Renal pelvis (tissue), 12 donors: ENCODE measurements at places on chromosomes 3 and 15.
A peak's percentile ranks its signal among the peaks of the same experiment; 100 is the strongest.

- DNase-seq, result no peak
These were observed 33.9 kb upstream of the CDCP1 start for GRCh38 chr3:45180051-45180450.

- no peak for DNase-seq
These were observed 433.2 kb upstream of the RASGRP1 start for GRCh38 chr15:38997841-38998240.

GRCh38 chr3:37190667-37191066, 16.3 kb upstream of the LRRFIP2 start:
- no peak for DNase-seq

- DNase-seq, result no peak
These were observed 87.7 kb upstream of the DPH6 start for GRCh38 chr15:35633677-35634076.

DNA sequence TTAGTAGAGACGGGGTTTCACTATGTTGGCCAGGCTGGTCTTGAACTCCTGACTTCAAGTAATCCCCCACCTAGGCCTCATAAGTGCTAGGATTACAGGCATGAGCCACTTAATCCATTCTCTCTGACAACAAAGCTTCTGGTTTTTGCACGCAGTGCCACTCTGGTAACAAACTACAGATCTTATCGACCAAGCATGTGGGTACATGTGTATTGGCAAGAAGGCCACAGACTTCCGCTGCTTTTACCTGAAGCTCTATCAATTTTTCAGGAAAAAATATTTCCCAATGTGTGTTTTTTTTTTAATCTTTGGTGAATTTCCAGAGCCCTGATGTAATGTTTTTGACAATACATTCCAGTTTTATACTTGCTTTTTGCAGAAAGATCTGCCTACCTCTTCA, 182.5 kb downstream of the PCCB start:
- DNase-seq, result no peak

GRCh38 chr15:71410347-71410746, 295.1 kb downstream of the THSD4 start:
- DNase-seq, result no peak

DNA sequence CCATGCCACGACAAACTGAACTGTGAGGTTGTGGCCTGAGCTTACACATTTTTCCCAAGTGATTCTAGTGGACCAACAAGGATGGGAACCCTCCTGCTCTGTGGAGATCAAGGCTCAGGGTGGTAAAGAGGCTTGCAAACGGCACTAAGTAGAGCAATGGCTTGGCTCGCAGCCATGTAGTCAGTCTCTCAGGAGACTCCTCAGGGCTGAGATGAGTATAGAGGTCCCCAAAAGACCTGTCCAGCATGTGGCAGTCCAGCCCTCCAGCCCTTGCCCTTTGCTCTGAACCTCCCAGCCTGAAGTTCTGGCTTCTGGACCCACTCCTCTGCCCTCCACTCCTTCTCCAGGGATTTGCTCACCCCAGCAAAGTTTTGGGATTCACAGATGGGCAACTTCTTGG, 8.3 kb upstream of the CAMP start:
- no peak for DNase-seq

GRCh38 chr15:68734881-68735280, 85.8 kb downstream of the ANP32A start:
- DNase-seq, result no peak

DNA sequence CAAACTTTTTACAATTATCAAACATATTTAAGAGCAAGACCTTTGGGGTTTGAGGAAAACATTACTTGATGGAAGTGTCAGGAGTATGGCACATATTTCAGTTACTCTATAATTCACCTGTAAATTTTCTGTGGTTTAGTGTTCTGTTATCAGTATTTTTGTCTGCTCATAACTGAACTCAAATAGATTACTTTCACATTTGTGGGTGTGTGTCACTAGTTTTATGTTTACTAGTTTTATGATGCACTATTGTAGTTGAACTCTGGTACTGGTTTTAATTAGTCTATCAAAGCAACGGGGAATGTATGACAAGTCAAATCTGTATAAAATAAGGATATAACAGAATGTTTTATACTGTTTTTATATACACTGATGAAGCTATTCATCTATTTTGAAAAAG, 27.2 kb downstream of the OXSM start:
- no peak for DNase-seq

GRCh38 chr15:39453620-39454019, 127.3 kb upstream of the THBS1 start:
- DNase-seq, result no peak

- no peak for DNase-seq
These were observed 973.8 kb downstream of the ROBO2 start for GRCh38 chr3:78013653-78014052.

DNA sequence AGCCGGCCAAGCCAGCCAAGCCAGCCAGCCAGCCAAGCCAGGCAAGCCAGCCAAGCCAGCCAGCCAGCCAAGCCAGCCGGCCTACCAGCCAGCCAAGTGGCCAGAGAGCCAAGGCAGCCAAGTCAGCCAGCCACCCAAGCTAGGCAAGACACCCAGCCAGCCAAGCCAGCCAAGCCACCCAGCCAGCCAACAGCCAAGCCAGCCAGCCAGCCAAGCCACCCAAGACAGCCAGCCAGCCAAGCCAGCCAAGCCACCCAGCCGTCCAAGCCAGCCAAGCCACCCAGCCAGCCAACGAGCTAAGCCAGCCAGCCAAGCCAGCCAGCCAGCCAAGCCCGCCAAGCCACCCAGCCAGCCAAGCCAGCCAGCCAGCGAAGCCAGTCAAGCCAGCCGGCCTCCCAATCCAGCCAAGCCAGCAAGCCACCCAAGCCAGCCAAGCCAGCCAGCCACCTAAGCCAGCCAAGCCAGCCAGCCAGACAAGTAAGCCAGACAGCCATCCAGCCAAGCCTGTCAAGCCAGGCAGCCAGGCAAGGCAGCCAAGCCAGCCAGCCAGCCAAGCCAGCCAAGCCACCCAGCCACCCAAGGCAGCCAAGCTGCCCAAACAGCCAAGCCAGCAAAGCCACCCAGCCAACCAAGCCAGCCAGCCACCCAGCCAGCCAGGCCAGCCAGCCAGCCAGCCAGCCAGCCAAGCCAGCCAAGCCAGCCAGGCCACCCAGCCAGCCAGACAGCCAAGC, 200.5 kb downstream of the GOLGA6L6 start:
- DNase-seq, result no peak

DNA sequence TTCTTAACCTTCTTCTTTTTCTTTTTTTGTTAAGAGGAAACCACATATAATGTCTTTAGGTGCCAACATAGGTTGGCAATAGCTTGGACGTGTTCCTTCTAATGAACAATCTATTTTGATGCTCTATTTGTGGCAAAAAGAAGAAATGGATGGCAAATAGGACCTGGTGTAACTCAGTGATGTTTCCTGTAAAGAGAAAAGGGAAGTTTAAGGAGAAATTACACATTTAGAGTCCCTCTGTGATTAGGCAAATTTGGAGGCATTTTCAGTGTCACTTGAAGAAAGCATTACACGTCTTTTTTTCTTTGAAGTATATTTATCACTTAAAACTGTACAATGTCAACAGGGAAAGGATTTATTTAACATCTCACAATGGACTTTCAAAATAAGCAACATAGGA, 327.1 kb downstream of the ZIC1 start:
- DNase-seq, result no peak

DNA sequence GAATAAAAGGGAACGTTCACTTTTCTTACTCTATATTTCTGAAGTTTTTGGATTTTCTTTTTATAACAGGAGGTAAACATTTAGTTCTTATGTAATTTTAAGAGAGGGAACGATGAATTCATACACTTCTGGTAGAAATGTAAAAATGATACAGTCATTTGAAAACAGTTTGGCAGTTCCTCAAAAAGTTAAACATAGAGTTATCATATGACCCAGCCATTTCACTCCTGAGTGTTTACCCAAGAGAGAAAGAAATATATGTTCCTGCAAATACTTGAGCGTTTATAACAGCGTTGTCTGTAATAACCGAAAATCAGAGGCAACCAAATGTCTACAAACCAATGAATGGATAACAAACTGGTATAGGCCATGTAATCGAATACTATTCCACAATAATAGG, 20.8 kb upstream of the CCR9 start:
- DNase-seq, result no peak

DNA sequence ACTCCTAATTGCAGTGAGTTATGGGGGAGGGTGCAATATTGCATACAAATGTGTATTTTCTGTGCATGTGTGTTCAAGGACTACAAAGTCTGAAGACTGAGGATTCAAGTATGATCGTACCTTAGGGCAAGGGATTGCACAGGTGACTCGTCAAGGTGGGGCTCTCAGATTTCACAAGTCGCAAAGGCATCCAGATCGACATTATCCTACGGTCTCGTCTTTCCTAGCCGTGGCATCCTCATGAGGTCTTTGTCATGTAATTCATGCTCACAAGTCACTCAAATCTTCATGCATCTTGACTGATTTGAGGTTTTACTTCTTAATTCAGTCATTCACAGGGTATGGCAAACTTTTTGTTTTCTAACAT, 191.4 kb upstream of the HES1 start:
- DNase-seq, result no peak

DNA sequence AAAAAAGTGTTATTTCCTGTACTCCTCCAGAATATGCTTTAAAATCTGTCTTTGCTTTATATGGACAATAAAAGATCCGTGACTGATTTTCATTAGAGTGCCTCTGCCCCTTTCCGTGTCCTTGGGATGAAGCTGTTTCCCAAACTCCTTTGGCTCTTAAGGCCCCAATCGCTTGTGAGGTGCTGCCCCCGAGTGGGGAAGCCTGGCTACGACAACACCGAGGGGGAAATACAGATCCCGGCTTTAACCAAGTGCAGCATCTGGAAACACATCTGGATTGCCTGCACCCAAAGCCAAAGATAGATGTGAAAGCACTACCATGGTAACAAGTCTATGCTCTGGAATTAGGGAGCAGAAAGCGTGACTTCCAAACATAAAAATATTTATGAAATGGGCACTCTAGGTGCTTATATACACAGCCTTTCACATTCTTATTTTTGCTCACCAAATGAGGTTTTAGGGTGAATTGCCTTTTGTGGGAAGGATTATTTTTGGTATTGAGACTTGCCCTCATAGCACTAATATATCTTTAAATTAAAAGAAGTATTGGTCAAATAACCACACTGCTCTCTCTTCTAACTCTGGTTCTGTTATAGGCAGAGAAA, 40.6 kb upstream of the ADCY5 start:
- DNase-seq, result peak; percentile 61

GRCh38 chr3:193761969-193762368, 169.0 kb downstream of the OPA1 start:
- no peak for DNase-seq

DNA sequence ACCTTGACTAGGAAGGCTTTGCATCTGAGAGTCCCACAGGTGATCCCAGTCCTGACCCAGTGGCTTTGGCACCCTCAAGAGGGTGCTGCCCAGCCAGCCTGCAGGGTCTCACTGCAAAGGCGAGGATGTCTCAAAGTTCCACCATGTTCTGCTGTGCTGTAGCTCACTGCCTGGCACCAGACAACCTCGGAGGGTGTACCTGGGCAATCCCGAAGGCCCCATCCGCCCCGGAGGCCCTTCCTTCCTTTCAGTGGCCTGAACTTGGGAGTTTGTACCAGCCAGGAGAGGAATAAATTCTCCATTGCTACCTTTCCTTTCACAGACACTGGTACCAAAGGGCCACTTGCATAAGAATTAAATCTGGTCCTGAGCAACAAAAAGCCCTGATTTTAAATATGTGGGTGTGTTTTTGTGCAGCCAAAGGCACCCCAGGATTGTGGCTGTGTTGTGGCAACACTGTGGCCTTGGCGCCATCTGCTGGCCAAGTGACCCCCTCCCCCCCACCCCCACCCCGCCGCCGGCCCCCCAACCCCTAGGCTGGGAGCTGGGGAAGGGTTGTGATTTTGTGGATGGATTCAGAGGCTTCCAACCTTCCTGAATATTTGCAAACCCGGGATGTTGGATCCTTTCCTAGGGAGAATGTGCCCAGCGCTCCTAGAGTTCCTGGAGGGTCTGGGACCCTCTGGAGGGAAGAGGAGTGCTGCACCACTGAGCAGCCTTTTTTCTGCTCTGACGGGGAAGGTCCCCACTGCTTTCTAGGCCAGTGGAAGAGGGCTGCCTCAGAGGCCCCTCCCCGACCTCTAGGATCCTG, 9.7 kb upstream of the PTPN23 start:
- no peak for DNase-seq

DNA sequence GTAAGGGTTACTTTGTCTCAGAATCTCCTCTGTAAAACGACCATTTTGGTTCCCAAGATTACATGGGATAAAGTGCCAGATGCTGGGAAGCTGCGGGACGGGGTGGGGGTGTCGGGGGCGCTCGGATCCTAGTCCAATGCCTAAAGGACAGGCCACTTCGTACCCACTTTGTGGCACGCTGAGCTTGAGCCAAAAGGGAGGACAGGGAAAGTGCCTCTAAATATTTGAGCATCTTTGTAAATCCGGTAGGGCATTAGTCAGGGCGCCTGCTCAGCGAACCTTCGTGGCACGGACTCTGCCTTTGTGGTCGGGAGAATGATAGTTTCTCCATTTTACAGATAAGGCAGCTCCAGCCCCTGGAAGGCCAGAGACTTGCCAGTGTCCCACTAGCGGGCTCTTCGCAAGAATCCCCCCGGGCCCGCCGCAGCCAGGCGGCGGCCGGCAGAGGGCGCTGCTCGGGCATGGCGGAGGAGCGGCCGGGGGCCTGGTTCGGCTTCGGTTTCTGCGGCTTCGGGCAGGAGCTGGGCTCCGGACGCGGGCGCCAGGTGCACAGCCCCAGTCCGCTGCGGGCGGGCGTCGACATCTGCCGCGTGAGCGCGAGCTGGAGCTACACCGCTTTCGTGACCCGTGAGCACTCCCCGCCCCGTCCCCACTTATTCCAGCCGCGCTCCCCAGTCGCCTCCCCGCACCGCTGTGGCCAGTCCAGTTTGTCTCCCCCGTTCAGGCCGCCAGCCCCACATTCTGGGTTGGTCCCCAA, 1.8 kb downstream of the RCCD1 start:
- DNase-seq, result peak; percentile 80

GRCh38 chr15:70262591-70263274, 165.0 kb upstream of the TLE3 start:
- DNase-seq, result no peak

GRCh38 chr15:71469413-71469812, 340.9 kb upstream of the NR2E3 start:
- no peak for DNase-seq

DNA sequence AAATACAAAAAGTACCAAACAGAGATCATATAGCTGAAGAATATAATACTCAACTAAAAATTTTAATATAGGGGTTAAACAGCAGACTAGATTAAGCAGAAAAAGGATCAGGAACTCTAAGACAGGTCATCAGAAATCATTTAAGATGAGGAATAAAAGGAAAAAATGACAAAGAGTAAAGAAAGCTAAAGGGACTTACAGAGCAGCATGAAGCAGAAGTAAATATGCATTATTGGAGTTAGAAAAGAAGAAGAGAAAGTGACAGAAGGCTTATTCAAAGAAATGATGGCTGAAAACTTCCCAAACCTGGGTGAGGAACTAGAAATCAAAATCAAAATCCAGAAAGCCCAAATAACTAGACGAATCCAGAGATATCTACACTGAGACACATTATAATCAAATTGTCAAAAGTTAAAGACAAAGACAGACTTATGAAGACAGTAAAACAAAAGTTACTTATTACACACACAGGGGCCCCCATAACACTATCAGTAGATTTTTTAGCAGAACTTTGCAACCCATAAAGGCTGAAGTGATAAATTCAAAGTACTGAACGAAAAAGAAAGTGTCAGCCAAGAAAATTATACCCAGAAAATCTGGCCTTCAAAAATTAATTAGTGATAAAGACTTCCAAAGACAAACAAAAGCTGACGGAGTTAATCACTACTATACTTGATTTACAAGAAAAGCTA, 95.6 kb downstream of the SCAPER start:
- no peak for DNase-seq

- DNase-seq, result peak; percentile 73
These were observed 35.4 kb downstream of the RNU5B-1 start for GRCh38 chr15:65339920-65340319.

GRCh38 chr3:115715241-115715745, 92.0 kb downstream of the GAP43 start:
- DNase-seq, result no peak
